ENCODE measurements at places on chromosomes 7 and 10.

- no peak for DNase-seq
Observed at GRCh38 chr10:69761320-69761719, 40.4 kb upstream of the COL13A1 start.

GRCh38 chr10:24416248-24416647 is 207.3 kb downstream of the KIAA1217 start:
- DNase-seq = no peak

DNA sequence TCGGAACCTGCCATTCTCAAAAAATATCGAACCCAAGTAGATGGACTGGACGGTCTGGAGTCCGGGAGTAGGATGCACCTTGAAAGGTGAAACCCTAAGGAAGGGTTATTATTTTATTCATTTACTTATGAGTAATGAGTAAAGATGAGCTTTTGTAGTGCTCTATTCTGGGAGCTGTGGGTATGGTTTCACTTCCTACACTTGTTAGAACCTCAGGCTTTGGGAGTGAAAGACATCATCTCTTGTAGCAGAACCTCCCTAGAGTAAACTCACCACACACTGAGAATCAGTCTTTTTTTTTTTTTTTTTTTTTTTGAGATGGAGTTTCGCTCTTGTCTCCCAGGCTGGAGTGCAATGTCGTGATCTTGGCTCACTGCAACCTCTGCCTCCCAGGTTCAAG is 389.4 kb upstream of the AUTS2 start:
- no peak for DNase-seq

- DNase-seq = no peak
Observed at GRCh38 chr7:129773328-129773731, 161.8 kb downstream of the NRF1 start.

GRCh38 chr10:75191821-75192568 is 18.6 kb upstream of the VDAC2 start:
- peak; percentile 85 for DNase-seq

DNA sequence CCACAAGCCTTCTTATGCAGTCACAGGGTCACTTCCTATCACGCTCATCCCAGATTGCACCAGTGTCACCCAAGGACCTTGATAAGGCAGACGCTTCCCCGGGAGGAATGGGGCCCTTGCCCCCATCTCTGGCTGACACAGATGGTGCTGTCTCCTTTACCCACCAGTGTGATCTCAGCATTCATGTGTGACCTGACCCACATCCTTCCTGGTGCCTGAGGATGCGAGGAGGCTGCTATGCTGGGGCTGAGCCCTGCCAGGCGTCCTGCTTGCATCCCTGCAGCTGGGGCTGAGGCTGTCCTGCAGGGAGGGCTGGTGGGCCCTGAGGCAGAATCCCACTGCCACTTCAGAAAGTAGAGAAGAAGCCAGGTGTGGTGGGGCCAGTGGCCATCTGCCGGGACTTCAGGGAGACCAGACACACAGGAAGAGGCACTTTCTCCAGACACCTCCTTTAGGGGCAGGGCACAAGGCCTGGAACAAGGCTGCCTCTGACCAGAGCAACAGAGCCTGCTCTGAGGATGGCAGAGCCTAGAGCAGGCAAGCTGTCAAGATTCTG is 35.3 kb downstream of the RASGEF1A start:
- DNase-seq = no peak

DNA sequence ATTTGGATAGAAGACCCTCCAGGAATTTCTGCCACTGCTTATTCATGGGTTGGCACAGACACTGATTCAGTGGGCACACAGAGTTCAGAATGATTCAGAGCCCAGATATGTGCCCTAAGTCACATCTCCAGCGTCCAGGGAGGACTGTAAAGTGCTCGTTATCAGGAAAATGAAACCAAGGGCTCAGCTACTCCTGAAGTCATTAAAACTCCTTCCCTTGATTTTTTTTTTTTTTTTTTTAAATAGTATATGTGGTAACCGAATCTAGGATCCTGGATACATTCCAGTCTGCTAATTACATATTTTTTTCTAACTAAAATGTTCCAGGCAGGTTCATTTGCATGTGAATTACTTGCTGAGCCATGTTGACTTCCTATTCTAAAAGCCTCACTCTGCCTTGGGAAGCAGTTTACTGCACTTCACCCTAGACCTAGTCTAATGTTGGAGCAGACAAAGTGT is 34.7 kb downstream of the MET start:
- DNase-seq = peak; percentile 31

DNA sequence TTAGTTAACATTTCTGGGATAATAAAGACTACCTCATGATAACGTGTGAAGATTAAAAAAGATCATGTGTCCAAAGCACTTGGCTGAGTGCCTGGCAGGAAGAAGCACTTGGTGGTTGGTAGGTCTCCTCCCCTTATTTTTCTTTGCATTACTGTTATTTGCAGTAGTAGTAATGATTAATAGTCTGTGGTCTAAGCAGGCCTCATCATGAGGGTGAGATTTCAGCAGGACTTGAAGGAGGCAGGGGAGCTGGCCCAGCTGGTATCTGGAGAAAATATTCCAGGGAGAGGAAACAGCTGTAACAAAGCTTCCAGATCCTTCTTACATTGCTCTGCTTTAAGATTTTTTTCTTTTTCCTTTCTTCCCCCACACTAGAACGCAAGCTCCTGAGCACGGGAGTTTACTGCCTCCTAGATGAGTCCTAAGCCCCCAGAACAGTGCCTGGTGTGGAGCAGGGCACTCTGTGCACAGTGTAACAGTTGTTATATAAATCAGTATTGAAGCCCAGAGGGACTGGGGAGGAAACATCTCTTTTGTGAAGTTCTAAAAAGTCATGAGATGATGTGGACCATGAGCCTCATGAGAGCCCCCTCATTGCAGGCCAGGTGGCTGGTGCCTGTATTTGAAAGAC is 31.1 kb upstream of the RHEB start:
- peak; percentile 88 for DNase-seq

- DNase-seq = no peak
Observed at GRCh38 chr7:52928591-52928990, 106.8 kb upstream of the POM121L12 start.

- no peak for DNase-seq
Observed at GRCh38 chr10:46308666-46309450, 22.1 kb downstream of the ANTXRL start.

GRCh38 chr10:118543714-118544400 is 51.6 kb downstream of the PRLHR start:
- DNase-seq = peak; percentile 42

DNA sequence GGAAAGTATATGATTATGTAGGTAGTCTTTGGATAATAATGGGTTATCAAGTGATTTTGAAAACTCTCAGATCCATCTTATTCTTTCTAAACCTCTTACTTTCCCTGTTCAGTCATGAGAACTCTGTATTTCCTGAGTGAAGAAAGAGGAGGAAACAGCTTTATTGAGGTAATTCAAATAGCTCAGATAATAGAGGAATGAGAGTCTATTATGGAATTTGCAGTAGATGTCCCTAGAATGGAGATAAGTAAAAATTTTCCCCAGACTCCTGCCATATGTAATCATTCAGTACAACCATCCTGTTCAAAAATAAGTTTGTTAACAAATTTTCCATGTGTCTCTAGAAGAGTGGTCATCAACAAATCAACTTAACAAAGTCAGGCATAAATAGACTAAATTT is 36.4 kb downstream of the EPDR1 start:
- DNase-seq = no peak

GRCh38 chr7:139317939-139318505 is 23.1 kb upstream of the FMC1 start:
- no peak for DNase-seq

DNA sequence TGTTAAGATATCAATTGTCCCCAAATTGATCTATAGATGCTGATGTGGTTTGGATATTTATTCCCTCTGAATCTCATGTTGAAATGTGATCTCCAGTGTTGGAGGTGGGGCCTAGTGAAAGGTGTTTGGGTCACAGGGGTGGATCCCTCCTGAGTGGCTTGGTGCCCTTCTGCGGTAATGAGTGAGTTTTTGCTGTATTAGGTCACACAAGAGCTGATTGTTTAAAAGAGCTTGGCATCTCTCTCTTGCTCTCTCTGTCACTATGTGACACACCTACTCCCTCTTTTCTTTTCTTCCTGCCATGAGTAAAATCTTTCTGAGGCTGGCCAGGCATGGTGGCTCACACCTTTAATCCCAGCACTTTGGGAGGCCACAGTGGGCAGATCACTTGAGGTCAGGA is 98.2 kb upstream of the KAT6B start:
- no peak for DNase-seq

DNA sequence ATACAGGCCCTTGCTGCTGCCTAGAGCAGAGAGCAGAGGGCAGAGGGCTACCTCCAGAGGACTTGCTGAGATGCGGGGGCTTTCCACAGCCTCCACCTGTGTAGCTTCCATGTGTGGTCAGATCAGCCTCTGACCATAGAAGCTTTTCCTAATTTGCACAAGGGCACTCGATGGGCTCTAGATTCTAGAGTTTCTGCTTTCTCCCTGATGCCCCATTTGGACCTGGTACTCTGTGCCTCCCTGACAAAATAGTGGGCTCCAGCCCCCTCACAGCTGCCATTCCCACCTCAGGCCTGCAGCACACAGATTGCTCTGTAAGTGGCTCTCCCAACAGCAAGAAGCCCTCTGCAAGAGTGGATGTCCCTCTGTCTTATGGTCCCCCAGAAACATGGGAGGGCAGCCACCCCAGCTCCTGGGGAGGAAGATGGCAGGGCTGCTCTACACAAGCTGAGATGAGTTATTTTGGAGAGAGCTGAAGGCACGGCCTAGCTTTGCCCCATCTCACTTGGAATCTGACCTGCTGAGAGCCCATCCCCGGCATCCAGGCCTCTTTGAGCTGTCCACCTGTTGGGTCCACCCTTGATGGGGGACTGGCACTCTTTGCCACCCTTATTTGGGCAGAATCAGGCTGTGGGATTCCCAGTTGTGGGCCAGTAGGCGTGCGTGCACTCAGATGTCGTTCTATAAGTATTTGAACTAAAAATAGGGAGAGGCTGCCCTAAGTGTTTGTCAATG is 16.7 kb downstream of the TMEM273 start:
- DNase-seq = no peak

DNA sequence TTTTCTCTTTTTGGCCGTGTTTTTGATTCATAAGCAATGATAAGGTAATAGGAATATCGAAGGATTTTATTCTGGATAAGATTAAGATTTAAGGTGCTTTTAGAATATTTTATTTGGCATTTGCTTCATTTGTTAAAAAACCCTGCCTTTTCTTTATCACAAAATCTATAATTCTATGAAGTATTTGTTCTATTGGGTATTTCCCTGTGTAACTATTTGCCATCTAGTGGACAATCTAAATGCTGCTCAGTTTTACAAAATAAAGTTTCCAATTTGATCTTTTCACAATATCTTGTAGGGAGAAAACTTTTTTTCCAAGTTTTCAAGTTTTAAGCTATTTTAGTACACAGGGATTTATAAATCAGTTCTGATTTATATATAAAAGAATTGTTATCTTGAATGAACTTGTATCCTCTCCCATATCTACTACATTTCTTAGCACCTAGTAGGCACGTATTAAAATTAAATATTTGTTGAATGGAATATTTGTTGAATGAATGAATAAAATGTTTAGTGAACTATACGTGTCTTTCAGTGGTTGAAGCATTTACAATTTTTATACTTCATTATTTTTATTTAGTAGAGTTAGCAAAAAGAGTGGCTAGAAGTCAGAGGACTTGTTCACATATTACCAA is 26.5 kb downstream of the ANKRD7 start:
- DNase-seq = no peak

- peak; percentile 10 for DNase-seq
Observed at GRCh38 chr7:17939606-17940301, 540 bp downstream of the SNX13 start.

DNA sequence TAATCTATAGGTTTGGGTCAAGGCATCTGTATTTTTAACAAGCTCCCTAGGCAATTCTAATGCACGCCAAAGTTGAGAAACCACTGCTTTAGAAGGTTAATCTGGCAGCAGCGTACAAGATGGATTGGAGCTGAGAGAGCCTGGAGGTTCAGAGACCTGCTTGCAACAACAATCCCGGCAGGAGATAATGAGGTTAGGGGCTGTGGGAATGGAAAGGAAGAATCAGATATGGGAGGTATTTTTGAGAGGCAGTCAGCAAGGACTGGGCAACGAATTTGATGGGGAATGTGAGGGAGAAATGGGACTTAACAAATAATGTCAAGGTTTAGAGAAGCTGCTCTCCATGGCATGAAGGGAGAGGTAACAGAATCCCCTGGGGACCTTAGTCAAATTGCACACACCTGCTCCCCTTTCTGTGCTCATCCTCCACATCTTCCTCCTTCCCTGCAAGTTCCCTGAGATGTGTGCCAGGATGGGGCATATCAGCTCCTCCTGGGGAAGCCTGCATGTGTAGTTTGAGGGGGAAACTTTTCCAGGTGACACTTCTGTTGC is 731.0 kb upstream of the GALNT17 start:
- no peak for DNase-seq

DNA sequence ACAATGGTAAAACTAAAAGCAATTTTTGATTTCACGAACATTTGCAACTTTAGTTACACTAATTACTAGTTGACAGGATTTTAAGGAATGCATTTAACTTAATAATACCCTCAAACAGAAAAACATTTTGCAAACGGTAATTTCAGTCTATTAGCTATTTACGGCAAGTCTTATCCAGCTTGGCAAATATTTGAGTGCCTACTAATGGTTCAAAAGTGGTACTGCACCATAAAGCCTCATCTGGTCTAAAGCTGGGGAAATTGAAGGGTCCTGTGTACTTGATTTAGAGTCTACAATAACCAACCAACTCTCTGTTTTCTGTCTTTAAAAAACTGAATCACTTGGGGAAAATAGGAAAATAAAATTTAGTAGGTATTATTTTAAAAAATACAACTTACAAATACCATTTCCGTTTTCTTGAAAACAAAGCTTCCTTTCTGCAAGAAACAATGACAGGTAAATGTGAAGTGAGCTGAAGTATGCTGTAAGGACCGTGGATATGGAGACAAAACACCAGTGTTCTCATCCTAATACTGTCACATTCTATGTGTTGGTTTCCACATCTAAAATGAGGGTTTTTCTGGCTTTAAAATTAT is 142.3 kb downstream of the VPS50 start:
- peak; percentile 38 for DNase-seq

DNA sequence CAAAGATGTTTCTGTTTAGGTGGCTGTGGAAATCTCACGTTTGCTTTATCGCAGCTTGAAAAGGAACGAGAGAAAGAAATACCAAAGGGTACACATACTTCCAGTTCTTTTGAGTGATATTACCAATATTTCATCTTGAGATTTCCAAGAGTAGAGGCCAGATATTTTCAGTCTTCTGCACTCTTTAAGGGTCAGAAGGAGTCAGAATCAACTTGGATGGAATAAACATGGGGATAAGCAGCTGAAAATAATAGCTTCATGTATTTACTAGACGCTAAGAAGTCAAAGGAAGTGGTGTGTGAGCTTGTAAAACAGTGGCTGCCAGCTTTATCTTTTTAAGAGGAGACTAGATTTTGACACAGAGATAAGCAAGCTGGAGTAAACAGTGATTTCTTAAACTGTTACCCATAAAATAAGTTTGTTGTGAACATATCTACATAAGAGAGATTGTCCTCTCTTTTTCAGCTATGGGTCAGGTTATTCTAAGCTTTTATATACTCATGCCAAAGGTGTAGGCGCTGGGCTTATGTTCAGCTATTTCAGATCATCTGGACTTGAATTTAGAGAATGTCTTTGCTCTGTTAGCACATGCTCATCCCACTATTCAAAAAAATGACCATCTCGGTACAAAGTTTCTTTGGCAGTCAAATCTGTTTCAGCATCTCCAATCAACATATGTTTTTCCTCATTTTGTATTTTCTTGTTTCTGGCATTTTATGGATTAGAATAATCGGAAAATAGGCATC is 170.8 kb upstream of the TCF7L2 start:
- no peak for DNase-seq

Data from fibroblast of skin of abdomen (primary cell).